ENCODE measurements at places on chromosomes 4 and X.

- DNase-seq: peak; percentile 77
Observed at GRCh38 chr4:26197018-26197779, 123.6 kb upstream of the RBPJ start.

DNA sequence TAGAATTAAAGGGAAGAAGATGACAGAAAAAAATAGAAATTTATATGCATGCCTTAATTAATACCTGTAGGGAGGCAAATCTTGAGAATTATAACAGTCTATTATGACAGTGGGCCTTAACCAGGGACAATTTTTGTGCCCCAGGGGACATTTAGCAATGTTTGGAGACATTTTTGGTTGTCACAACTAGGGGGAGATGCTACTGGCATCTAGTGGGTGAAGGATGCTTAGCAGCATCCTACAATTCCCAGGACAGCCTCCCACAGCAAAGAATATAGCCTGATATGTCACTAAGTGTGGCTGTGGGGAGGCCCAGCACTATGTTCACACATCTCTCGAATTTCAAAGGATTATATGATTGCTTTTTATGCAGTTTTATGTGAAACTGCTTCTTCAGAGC, 10.5 kb downstream of the GPR82 start:
- DNase-seq: peak; percentile 37

DNA sequence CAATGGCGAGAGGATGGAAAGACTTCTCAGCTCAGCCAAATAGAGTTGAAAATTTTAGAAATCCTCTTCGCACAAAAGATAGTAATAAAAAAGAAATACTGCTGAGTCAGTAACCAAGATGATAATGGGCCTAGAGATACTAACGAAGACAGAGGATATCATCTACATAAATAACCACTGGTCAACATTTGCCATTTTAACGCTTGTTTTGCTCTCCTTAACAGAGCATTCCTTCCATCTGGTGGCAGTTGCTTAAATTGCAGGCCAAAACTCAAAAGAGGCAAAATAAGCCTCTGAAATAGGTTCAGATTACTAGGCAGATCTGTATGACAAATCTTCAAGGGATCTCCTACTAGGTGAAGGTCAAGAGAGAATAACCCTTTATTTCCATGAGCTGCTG, 51.7 kb upstream of the MCF2 start:
- DNase-seq: no peak

GRCh38 chr4:184215709-184216328, 1.9 kb downstream of the ENPP6 start:
- no peak for DNase-seq

DNA sequence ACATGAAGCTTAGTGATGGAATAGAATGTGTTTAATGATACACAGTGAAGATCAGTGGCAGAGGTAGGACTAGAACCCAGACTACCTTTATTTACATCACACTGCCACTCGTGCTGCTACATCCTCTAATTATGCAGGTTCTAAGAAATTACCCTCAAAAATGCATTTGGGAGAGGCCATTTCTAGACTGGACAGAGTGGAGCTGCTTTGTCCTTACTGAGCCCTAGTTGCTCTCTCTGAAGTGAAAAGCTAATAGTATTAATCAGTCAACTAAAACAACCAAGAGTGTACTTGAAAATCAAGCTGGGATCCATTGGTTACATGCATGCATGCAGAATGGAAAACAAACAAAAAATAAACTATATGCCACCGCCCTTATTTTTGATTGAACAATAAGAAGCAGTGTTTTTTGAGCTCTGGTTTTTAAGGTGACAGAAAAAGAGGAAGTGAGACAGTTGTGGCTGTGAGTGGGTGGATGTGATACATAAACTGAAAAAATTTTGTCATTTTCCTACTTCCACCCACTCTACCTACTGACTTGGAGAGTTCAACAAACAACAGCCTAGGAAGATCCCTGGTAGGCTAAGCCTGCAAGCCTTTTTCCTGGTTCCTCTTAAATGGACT, 6.8 kb upstream of the VSIG4 start:
- peak; percentile 38 for DNase-seq

DNA sequence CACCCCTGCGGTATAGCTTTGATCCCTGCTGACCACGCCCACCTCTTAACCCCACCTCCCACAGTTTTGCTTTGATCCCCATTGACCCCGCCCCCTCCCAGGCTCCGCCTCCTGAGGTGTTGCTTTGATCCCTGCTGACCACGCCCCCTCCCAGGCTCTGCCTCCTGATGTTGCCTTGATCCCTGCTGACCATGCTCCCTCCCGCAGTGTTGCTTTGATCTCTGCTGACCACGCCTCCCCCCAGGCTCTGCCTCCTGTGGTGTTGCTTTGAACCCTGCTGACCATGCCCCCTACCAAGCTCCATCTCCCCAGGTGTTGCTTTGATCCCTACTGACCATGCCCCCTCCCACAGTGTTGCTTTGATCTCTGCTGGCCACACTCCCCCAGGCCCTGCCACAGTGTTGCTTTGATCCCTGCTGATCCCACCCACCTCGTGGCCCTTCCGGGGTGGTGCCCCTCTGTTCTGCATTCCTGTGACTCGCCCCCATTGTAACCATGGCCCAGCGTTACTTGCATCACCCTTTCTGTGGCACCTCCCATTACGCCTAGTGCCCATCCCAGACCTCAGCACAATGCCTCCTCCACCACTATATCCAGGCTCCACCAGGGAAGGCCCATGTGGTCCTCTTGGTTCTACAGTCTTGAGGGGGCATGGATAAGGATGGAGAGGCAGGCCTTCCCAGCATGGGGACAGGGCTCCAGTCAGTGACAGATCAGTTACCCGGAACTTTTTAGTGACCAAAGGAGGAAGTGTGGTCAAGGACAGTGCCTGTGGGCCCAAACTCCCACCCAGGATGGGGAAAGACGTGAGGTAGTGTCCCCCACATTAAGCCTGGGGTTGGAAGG, 70.8 kb downstream of the ADRA2C start:
- DNase-seq: peak; percentile 10

- DNase-seq: no peak
Observed at GRCh38 chr4:35883108-35883507, 361.2 kb downstream of the ARAP2 start.

- DNase-seq: no peak
Observed at GRCh38 chr4:188195389-188195985, 56.2 kb downstream of the TRIML1 start.

- DNase-seq: no peak
Observed at GRCh38 chr4:176981074-176981473, 188.4 kb upstream of the VEGFC start.

GRCh38 chr4:54843106-54843505, 185.3 kb downstream of the KIT start:
- DNase-seq: no peak

- DNase-seq: no peak
Observed at GRCh38 chrX:74372272-74372671, 49.0 kb upstream of the SLC16A2 start.

- DNase-seq: no peak
Observed at GRCh38 chrX:45783002-45783401, 582.3 kb upstream of the DIPK2B start.

- no peak for DNase-seq
Observed at GRCh38 chr4:126604268-126604867, 1028.4 kb upstream of the INTU start.

- DNase-seq: no peak
Observed at GRCh38 chr4:77189412-77189811, 32.4 kb downstream of the CCNG2 start.

- DNase-seq: no peak
Observed at GRCh38 chr4:133584714-133585113, 435.6 kb downstream of the PCDH10 start.

DNA sequence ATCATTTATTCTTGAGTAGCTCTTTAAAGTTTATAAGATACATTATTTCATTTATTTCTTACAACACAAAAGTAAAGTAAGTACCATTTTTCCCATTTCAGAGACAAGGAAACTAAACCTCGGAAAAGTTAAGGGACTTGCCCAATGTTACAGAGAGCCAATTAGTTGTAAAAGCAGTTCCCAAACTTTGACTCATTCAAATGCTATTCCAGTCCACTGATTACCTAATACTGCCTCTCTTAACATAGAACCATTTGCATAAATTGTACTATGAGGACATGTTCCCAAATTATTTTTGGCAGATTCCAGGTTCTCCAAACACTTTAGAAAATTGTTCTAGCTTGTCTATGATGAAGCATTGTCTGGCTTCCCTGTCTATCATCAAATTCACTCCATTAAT, 45.6 kb upstream of the GRIA3 start:
- DNase-seq: no peak

DNA sequence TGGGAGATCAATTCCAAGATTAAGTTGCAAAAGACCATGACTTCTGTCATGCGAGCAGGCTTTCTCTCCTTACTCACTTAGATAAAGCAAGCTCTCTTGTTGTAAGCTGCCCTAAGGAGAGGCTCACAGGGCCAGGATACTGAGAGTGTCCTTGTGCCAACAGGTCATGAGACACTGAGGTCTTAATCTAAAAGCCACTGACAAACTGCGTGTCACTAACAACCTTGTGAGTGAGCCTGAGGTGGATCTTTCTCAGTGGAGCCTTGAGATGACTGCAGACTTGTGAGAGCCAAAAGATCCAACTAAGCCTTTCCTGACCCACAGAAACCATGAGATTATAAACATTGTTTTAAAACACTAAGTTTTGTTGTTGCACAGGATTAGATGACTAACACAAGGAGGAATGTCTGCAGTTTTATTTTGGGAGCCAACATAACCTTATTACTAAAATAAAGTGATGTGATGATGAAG, 170.5 kb downstream of the SLC39A8 start:
- DNase-seq: no peak

GRCh38 chr4:165299399-165300060, 27.9 kb upstream of the MSMO1 start:
- DNase-seq: no peak
